ENCODE measurements at places on chromosomes 12 and 14.

DNA sequence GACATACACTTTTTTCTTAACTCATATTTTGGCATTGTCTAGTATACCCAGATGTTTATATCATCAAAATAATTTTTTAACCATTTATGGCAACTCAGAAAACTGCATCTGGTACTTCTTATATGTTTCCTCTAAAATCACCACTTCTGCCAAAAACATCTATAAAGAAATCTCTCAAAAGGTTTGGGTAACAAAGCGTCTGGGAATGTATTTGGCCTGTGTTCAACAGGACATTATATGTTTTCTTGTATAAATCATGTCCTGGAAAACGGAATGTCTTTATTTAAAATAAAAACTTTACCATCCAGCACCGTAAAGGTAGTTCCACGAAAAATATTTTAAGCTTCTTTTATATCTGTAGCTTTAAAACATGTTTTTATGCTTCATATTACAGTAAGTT, 36.1 kb upstream of the FBLN5 start:
- no peak for DNase-seq

DNA sequence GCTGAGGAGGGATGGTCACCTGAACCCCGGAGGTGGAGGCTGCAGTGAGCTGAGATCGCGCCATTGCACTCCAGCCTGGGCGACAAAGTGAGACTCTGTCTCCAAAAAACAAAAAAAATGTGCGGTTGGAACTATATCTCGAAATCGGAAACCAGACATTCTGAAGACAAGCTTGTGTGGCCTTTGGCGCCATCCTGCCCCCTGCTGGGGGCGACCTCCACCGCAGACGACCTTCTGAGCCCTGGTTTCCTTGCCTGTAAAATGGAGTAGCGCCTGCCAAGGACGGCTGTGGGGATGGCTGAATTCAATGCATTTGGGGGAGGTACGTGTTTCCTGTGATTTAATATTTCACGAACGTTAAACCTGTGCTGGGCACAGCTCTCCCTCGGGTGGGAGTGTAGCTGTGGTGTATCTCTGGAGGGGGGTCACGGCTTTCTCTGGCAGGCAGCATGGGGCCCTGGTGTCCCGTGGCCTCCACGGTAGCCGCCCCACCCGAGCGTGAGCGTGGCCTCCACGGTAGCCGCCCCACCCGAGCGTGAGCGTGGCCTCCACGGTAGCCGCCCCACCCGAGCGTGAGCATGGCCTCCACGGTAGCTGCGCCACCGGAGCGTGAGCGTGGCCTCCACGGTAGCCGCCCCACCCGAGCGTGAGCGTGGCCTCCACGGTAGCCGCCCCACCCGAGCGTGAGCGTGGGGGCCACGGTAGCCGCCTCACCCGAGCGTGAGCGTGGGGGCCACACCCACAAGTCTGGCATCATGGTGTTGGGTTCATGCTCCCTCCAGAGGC, 55.3 kb downstream of the LRCOL1 start:
- no peak for DNase-seq

- no peak for DNase-seq
Observed at GRCh38 chr12:51847643-51848325, 734 bp downstream of the FIGNL2 start.

- no peak for DNase-seq
Observed at GRCh38 chr12:117599849-117600248, 238.4 kb upstream of the NOS1 start.

DNA sequence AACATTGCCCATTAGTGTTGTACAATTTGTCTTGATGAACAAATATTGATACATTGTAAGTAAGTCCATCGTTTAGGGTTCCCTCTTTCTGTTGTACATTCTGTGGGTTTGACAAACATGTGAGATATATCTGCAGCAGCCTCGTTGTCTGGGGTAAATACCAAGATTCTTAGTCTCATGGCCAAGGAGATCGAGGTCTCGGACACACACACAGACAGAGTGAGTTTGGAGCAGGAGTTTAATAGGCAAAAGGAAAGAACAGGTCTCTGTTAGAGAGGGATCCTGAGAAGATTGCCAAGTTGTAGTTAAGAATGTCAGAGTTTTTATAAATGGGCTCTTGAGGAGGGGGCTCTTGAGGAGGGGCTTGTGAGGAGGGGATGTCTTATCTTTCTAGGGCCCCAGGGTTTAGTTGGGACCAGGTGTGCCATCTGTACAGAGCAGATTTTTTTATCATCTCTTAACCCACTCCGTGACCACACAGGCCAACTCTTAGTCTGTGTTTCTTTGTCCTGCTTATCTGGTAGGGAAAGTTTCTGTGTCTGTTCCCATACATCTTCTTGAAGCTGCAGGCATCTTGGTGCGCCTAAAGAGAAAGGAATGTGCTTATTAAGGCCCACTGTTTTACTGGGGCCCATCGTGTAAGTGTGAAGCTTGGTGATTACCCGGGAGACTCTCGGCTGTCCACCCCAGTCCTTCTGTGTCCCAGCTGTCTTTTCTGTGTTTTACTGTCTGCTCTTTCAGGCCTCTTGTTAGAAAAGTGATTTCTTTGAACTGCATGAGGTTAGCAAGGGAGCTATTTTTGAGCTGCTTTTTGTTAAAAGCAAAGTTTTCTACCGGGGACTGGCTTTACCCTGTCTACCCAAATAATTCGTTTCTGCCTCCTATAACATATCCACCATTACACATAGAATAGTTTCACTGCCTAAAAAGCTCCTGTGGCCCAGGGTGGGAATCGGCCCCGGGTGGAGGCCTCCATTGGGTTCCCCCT, 22.4 kb upstream of the CLEC2D start:
- no peak for DNase-seq

DNA sequence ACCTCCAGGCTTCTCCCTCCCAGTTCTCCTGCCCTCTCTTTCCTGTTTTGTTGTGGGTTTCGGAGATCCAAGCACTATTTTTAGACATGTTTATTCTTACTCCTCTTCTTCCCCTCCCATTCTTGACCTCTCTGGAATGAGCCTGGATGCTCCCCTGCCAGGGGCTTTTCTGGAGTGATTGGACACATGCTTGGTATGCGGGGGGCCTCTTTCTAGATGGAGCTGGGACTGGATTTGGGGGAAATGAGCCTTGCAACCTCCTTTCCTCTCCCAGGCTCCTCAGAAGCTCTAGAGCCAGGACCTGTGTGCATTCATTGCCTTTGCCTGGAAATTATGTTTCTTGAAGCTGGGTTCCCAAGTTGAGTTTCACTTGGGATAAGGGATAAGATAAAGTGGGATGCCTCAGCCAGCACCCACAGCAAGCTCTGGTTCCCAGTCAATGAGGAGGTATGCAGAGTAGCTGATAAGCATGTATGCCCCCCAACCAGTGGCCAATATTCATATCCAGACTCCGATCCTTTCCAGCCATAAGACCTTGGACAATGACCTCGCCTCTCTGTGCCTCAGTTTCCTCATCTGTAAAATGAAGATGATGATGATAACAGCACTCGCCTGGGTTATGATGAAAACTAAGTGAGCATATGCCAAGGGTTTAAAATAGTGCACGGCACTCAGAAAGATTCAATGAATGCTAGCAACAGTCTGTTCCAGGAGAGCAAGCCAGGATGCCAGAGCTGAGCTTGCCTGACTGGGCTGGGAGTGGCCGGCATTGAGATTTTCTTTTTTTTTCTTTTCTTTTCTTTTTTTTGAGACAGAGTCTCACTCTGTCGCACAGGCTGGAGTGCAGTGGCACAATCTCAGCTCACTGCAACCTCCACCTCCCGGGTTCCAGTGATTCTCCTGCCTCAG, 97.8 kb downstream of the SCARB1 start:
- no peak for DNase-seq

GRCh38 chr12:25723921-25724491, 170.9 kb upstream of the LMNTD1 start:
- DNase-seq, result no peak

DNA sequence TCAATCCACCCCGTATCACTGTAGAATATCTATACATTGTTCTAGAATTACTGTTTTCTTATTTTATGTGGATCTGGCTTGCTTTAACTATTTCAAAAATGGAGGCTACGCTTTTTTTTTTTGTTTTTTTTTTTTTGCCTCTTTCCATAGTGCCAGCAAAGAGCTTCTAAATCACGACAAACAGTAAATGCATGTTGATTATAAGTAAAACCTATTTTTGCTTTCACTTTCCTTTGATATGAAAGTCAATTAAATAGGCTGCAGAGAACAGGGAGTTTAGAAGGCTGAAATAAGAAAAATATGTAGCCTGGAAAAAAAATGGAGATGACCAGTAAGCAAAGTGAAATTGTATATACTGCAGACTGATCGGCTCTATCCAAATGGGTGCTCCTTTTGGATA, 112.3 kb upstream of the AMIGO2 start:
- no peak for DNase-seq

- no peak for DNase-seq
Observed at GRCh38 chr14:83425706-83426105, 1892.1 kb upstream of the SEL1L start.

DNA sequence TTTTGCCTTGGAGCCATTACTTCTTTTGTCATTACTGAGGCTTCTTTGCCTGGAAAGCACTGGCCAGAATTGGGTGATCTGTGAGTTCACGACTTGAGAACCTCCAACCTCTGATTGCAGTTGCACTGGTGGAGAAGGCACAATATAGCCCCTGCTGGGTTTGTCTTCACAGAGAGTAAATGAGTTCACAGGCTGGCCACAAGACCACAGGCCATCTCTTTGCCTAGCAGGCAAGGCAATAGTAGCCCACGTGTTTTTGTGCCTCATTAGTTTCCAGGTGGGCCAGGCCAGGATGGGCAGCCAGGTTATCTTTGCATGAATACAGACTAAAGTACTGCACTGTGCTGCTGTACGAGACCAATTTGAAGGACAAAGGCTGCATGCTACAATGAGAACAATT, 468.8 kb downstream of the NRXN3 start:
- DNase-seq, result no peak

DNA sequence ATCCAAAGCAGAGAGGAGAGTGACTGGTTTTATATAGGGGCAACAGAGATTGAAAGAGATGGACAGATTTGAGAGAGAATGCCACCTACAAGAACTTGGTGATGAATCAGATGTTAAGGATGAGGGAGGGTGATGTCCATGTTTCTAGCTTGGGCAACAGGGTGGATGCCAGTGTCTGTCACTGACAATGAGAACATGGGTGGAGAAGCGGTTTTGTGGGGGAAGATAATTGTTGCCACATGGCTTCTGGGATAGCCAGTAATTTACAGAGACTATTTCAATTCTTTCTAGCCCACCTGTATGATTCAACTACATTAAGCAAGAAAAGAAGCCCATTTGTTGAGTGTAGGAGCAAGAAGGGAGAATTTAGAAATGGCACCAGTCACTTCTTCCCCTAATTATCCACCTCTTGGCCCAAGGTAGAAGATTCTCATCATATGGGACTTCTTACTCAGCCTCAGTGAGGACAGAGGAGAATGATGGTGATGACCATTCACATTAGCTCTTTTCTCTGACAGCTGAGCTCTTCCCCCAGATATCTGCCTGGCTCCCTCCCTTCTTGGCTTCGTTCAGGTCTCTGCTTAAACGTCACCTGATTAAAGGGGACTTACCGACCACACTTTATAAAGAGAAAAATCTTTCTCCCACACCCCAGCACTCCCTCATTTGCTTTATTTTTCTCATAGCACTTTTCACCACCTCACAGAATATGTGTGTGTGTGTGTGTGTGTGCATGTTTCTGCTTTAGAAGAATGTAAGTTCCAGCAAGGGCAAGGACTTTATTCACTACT, 117.8 kb downstream of the DUSP6 start:
- no peak for DNase-seq

DNA sequence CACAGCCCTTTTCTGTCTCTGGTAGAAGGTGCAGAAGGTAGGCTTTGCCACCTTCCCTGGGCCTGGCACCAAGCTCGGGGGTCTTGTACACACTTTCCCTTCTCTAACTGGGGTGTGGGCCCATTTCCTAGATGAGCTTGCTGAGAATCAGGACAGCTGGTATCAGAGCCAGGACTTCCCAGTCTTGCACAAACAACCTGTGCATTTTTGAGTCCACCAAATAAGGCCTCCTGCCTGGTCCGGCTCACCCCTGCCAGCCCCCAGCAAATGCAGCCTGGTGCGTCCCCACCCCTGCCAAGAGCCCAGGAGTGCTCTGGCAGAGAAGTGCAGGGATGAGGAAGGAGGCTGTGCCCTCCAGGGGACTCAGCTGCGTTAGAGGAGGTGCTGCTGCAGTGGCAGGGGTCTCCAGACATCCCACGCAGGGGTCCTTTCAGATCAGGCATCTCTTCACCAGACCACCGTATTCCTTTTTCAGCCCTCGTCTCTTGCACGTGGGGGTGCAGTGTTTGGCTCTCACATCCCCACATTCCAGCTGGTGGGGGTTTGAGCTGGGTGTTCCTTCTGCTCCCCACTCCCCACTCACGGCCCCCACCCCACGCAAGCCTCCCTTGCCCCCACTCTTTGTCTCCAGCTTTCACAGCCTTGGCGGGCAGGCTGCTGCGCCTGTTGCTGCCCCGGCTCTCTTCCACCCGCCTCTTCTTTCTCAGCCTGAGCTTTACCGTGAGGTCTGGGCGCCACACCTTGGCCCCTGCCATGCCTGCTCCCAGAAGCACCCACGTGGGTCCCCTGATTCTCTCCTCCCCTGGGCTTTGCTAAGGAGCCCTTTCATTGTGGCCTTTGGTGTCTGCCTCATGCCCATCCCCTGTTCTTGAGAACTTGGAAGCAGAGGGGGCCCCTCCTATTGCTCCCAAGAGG, 32.3 kb downstream of the MEG3 start:
- DNase-seq, result no peak

GRCh38 chr12:103397536-103397935, 98.2 kb downstream of the C12orf42 start:
- DNase-seq, result no peak

- DNase-seq, result no peak
Observed at GRCh38 chr14:88003425-88003824, 1.5 kb upstream of the GPR65 start.

DNA sequence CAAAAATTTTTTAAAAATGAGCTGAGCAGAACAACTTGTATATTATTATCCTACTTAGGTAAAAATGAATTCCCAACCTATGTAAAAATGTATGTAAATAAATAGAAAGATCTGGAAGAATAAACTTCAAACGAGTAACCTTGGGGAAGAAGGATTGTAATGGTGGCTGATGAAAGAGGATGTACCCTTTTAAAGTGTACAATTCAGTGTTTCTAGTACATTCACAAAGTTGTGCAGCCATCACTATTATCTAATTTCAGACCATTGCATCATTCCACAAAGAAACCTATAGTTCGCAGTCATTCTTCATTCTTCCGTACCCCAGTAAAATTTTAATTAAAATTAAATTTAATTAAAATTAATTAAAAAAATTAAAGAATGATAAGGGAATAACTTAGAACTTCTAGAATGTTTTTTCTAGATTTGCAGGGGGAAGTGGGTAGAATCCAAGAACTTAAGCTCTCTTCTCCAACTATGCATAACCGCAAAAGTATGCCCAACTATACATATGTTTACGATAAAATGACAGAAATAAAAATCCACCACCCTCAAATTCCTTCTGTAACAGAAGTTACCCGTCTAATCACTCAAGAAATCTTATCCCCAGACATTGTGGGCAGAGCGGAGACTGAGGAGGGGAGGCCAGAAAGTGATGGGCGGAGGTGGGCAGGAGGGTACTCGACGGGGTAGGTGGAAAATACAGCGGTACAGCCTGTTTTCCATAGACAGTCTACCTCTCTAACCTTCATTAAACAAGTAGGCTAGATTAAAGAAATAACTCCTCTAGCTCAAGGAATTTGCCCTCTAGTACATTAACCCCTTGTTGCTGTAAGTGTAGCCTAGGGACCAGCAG, 921 bp downstream of the DEPDC4 start:
- DNase-seq, result no peak
